Esophagus squamous epithelium (tissue), 5 donors: ENCODE measurements at places on chromosomes 2 and 18.

GRCh38 chr2:222000326-222000725, 298.5 kb downstream of the PAX3 start:
- DNase-seq: no peak

- no peak for DNase-seq
Observed at GRCh38 chr2:120430957-120431356, 85.0 kb downstream of the INHBB start.

- DNase-seq: no peak
Observed at GRCh38 chr2:213787869-213788268, 503.6 kb downstream of the SPAG16 start.

GRCh38 chr2:59774821-59775433, 778.5 kb downstream of the BCL11A start:
- no peak for DNase-seq

DNA sequence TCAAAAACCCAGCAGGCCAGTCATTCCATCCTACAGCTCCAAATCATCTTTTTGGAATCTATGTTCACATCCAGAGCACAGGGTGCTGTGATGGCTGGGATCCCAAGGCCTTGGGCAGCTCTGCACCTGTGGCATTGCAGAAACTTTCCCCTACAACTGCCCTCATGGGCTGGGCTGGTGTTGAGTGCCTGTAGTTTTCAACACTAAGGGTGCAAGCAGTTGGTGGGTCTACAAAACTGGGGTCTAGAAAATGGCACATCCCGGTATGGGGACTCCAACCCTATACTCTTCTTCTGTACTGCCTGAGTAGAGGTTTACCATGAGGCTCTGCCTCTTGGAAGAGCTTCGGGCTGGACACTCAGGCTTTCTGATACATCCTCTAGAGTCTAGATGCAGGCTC, 95.2 kb upstream of the TEKT4 start:
- DNase-seq: no peak

GRCh38 chr2:27074738-27075565, 3.5 kb upstream of the EMILIN1 start:
- no peak for DNase-seq

- no peak for DNase-seq
Observed at GRCh38 chr2:15975676-15976075, 35.3 kb downstream of the MYCN start.

GRCh38 chr2:64613276-64613675, 40.4 kb downstream of the SERTAD2 start:
- no peak for DNase-seq

DNA sequence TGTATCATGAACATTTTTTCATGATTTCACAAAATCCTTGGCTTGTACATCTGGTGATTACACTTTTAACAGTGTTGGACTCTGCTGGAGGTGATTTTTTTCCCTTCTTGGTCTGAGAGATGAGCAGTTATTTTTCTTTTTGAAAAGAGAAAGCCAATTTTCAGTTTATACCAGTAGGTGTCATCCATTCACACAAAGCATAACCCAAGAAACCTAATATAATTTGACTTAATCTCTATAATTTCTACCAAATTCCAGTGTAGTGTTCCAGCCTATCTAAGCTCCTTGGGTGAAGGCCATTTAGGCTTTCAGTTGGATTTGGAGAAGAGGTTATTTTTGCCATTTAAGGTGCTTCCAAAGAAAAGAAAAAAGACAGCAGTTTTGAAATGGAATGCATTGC, 7.7 kb upstream of the ICOS start:
- no peak for DNase-seq

DNA sequence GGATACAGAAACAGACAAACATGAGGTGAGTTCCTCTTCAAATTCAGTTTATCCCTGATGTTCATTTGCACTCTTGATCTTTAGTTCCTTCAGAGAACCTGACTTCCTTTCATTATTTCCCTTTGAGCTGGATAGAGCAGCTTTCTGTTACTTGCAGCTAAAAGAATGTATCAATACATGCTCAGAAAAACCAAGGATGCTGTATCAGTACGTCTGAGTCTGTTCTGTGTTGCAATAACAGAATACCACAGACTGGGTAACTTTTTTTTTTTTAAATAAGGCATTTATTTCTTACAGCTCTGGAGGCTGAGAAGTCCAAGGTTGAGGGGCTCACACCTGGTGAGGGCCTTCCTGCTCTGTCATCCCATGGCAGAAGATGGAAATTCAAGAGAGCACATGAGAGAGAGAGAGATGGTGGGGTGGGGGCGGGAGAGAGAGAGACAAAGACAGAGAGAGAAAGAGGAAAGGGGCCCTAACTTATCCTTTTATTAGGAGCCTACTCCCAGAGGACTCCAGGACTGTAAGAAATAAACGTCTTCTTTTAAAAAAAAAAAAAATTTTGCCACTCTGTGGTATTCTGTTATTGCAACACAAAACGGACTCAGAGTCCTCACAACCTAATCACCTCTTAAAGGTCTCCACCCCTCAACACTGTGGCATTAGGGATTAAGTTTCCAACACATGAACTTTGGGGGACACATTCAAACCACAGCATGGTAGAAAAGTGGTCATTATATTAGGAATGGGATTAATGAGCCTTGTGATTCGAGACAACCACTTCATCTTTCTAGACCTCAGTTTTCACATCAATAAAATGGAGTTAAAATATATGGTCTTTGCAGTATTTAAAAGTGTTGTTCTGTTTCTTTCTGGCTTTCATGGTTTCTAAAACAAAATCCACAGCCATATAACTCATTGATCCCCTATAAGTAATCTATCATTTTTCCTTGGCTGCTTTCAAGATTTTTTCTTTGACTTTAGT, 18.4 kb upstream of the SELENOI start:
- DNase-seq: no peak

DNA sequence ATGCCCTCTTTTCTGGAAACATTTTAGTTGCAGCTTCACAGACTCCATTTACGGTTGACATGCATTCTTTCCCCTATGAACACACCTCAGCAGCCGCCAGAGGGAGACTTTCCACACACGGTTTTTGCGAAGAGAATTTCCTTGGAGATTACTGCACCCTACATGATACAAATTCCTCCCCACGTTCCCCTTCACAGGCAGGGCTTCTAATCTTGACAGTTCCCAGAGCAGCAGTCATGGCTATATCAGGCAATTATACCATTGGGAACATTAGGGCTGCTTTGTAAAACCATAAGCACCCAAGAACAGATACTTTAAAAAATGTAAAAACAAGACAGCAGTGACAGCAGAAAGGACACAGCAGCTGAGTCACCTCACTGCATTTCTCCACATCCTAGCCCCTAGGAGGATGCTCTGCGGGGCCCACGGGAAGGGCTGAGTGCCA, 253.8 kb downstream of the TGIF1 start:
- no peak for DNase-seq

DNA sequence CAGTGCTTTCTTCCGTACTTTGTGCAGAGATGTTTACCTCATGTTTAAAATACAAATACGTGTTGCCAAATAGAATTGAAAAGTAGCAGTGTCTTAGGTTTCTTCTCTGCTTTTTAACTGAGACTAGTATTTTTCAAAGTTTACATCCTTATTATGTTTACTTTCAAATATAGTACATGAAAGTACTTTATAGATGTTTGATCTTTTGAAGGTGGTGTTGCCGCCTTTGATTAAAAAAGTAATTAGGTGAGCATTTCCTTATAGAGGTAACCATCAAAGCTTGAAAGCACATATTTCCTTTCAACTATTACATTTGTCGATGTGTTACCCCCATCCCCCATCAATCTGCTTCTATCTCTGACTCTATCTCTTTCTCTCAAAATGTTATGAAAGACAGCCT, 87.0 kb downstream of the CERS6 start:
- no peak for DNase-seq

DNA sequence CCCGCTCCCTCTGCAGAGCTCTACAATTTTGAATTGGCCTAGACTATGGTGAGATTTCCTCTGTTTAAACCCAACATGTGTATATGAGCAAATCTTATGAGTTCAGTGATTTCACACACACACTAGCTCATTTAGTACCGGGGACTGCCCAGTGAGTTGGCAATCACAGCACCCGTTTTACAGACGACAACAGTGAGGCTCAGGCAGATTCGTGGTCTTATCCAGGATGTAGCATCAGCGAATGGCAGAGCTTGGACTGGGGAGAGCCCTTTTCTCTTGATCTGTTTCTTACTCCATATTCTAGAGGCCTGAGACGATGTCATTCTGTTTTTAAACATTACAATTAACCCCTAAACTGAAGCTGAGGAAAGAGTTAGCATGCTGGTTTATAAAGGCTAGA, 419.9 kb downstream of the NBAS start:
- no peak for DNase-seq

DNA sequence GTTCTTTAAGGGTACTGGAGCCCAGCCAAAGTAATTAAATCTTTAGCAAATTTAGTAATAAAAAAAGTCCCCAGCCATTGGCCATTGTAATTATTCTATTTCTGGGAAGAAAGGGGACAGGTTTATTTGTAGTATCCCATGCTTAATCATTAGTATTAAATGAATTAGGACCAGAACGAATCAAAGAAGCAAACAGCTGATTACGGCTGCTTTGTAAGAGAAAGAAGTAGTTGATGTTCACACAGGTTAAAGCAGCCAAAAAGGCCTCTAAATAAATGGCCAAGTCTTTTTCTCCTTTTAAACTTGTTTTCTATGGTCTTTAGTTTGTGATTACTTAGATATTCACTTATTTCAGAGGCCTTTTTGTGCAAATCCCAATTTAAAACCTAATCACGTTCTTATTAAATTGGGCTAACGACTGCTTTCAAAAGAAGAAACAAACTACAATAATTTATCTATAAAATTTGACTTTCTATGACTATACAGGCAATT, 48.6 kb upstream of the DNAH7 start:
- no peak for DNase-seq

DNA sequence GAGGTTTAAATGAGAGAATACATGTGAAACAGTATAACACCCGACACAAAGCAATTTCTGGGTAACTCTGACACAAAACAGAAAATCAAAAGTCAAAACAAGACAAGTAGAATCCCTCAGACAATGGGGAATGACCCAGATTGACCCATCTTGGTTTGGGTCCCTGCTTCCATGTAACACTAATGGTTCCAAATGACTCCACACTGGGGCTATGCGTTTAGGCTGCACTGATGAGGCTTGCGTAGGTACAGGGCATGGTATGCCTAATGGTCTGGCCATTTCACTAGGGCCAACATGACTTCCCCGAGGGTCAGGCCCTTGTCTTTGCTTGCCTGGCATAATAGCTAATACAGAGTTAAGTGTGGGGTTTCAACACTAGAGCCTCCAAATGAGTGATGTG, 27.2 kb upstream of the NFE2L2 start:
- no peak for DNase-seq
